Lower leg skin (tissue), 4 donors: ENCODE measurements at places on chromosomes 2 and 18.

- DNase-seq = no peak
These were observed 109.1 kb downstream of the TMEM17 start for GRCh38 chr2:62396880-62397279.

GRCh38 chr2:212537726-212538304 is 787 bp downstream of the ERBB4 start:
- DNase-seq = no peak

DNA sequence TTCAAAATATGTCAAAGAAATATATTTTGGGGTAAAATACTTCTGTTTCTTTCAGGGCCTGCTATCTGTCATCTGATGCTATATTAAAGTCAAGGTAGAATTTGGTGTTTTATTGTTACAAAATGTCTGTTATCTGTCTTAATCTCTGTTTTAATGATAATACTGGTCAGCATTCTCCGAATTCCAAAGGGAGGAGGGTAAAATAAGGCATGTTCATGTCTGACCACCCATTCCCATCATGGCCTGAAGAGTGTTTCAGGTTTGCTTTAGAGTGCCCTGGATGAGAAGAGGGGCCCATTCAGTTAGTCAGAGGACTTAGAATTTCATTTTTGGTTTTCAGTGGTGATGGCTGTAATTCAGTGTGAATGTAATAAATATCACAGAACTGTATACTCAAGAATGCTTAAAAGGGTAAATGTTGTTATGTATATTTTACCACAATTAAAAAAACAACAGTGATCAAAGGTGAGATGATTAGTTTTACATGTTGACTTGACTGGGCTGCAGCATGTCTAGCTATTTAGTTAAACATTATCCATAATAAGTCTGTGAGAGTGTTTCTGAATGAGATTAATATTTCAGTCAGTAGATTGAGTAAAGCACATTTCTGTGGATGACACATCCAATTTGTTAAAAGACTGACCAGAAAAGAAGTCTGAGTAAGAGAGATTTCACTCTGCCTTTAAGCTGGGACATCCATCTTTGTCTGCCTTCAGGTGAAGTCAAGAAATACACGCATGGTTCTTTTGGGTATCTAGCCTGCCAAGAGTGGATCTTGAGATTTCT is 467.9 kb upstream of the SYT4 start:
- no peak for DNase-seq

GRCh38 chr2:190843890-190844699 is 36.5 kb upstream of the GLS start:
- DNase-seq = no peak

DNA sequence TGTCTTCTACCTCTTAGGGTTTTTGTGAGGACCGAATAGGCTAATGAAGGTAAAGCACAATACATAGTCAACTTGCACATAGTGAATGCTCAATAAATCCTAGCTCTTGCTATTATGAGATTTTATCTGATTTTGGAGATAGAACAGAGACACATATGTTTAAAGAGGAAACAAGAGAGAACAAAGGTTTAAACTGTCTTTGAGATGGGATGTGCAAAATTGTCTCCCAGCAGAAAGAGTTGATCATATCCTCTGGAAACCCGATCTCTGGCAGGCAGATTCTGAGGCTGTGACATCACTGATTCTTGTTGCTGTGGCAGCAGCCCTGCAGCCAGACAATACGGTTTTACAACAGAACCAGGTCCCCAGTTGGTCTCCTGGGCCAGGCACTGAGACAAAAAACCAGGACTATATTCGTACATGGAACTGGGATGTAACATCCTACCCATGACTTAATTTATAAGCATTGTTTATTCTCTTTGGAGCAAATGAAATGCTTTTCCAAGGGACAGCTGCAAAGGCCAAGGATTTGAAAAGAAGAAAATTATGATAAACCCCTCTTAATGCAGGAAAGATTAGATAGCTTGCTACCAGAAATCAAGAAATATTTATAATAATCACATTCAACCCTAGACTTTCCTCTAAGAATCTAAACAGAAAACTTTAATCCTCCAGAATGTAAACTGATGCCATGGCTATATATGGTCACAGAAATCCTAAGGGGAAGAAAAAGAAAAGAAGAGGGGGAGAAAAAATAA is 80.2 kb downstream of the SLC8A1 start:
- DNase-seq = no peak

DNA sequence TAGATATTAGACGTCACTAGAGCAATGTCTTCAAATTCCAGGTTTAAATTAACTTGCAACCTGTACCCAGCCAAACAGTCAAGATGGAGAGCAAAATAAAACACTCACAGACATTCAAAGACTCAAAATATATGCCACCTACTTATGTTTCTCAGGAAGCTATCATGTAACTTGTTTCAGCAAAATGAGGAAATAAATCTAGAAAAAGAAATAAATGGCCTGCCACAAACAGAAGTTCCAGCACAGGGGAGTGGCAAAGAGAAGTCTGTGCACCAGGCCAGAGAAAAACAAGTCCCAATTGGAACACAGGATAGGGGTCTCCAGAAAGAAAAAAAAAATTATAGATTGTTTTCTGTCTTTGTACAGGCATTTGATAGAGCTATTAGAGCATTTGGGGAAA is 96.7 kb downstream of the LRP2 start:
- no peak for DNase-seq

- DNase-seq = no peak
These were observed 19.1 kb downstream of the MAL start for GRCh38 chr2:95044601-95045000.
